ENCODE measurements at places on chromosomes 12 and 14.

DNA sequence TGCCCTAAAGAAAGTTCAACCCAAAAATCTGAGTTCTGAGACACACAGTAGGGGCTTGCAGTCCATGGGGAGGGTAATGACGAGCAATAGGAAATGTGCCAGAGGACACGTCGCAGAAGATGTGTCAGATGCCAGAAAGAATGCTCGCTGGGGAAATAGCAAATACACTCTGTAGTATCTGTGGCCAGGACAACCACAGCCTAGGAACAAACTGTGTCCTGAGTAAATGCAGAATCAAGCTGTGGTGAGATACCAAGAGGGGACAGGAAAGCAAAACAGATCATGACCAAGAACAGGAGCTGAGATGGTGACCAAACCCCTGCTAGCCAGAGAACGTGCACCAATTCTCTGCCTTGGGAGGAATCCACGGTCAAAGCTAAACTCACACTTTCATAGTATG lies 9.1 kb downstream of the CRACR2A start:
- no peak for DNase-seq

GRCh38 chr12:27896419-27896990 lies 76.0 kb downstream of the PTHLH start:
- DNase-seq, result no peak

DNA sequence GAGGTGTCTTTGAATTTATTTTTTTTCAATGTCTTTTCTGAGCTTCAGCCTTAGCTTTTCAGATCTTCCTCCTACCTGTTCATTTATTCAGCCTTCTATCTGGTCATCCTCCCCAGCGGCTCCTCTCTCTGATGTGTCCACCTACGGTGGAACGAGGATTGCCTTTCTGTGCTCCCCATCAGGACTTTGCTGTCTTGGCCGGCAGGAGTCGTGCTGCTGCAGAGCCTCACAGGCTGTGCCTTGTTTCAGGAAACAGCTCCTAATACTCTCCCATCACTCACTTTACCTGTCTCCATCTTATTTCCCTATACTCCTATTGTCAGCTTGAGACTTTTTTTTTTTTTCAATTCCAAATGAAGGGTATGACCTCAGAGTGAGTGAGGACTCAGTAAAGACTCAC lies 76.9 kb downstream of the KICS2 start:
- no peak for DNase-seq

DNA sequence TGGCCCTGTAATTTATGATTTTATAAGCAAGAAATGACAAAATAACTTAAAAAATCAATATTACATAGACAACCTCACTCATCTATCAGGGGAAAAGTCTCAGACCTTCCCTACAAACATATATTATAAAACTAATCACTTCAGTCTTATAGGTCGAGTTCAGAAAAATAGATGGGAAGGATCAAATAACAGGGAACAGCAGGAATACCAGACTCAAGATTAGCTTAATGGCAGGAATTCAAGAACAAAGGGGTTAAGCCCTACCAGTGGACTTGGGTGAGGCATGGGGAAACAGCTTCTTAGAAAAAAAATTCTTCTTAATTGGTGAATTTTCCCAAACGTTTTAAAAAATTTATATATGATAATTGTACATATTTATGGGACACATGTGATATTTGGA lies 51.6 kb upstream of the CRY1 start:
- DNase-seq, result no peak

DNA sequence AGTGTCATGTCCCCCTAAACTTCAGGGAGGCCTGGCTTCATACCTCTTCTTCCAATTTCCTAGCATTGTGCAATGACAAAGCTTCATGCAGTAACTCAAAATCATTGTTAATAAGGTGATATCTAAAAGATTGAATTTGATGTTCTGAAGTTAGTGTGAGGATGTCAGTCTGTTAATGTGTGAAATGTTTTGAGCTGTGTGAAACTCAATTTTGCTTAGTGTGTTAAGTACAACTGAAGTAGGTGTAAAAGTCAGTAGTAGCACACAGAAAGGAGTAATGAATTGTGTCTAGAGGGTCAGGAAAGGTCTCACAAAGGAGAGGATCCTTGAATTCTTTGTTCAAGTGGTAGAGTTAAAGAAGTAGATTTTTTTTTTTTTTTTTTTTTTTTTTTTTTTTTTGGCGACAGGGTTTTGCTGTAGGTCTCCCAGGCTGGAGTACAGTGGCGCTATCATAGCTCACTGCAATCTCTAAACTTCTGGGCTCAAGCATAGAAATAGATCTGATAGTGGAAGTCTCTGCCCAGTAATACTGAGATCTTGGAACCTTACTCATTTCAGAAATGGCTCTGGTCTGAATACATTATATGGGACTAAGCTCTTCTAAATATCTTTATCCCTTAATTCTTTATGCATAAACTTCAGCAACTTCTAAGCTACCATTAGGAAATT lies 63.9 kb downstream of the FUT8 start:
- DNase-seq, result no peak

- DNase-seq, result no peak
Measured at GRCh38 chr12:3761116-3761735, 8.3 kb upstream of the CRACR2A start.

DNA sequence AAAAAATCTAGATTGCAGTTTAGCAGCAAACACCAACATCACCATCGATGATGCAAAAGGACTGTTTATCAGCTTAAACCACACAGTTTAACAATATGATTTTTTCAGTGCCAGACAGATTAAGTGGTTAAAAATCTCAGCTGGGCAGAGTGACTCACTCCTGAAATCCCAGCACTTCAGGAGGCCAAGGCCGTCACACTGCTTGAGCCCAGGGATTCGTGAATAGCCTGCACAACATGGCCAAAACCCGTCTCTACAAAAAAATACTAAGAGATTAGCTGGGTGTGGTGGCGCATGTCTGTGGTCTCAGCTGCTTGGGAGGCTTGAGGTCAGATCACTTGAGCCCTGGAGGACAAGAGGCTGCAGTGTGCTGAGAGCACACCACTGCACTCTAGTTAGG lies 8.9 kb downstream of the RSRC2 start:
- no peak for DNase-seq

- no peak for DNase-seq
Measured at GRCh38 chr12:124592050-124592449, 24.6 kb upstream of the NCOR2 start.

- DNase-seq, result no peak
Measured at GRCh38 chr12:51171884-51172514, 936 bp downstream of the TFCP2 start.

DNA sequence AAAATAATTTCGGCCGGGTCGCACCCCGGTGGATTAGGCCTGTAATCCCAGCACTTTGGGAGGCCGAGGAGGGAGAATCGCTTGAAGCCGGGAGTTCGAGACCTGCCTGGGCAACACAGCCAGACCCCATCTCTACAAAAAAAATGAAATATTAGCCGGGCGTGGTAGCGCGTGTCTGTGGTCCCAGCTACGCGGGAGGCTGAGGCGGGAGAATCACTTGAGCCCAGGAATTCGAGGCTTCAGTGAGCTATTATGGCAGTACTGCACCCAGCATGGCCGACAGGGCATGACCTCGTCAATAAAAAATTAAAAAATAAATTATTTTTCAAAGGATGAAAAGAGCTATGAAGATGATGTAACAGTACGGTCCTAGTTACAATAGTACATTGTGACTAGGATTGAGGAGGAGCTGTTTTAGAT lies 523 bp downstream of the GTF2H3 start:
- DNase-seq, result no peak

- no peak for DNase-seq
Measured at GRCh38 chr14:92651758-92652406, 96.5 kb downstream of the LGMN start.

DNA sequence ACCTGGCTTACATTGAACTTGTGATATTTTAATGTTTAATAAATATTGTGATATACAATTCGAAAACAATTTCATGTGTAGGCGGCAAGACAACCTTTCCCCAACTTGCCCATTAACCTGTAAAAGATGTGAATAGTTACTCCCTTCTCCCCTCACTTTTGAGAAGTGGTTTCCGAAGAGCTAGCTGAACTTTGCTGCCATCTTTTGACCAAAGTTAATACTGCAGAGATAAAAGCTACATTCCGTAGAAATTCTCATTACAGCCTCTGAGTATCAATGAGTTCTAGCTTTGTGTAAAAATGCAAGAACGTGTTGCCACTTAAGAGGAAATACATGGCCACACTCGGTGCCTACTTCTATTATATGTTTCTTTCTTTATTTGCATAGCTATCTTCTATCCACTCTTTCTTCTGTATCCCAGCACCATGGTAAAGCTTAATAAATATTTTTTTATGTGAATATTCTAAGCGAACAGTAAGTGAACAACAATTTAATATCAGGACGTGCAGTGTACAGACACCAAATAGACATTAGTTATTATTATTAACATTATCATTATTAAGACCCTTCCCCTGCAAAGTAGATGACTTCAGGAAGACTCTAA lies 105.1 kb upstream of the TMEM260 start:
- peak; percentile 40 for DNase-seq

DNA sequence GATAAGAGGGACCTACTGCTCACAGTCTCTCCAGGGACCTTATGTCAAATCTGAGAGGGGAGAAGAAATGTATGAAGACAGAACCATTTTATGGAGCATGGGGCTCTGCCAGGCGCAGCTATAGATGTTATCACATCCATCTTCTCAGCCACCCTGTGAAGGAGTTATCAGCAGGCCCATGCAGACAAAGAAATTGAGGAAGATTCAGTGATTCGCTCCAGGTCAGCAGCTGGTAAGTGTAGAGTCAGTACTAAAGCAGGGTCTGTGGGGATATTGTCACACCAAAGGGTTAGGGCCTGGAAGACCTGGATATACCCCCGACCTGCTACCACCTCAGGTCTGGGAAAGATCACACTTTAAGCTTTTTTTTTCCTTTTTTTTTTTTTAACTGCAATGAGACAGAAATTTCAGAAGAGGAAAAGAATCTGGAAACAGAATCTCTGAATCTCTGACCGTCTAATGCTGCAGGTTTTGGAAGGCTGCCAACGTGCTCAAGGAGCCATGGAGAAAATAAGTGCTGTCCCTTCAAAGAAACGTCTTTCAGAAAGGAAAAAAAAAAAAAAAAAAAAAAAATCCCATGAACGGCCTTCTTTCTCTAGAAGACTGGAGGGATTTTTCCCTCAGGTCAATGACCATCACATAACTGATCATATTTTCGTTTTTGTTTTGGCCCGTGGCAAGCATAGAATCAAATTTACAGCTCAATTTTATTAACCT lies 73.3 kb upstream of the PLEKHG7 start:
- DNase-seq, result peak; percentile 40

- no peak for DNase-seq
Measured at GRCh38 chr12:20451761-20452160, 83.4 kb downstream of the PDE3A start.

- DNase-seq, result no peak
Measured at GRCh38 chr14:100144996-100145646, 14.3 kb downstream of the DEGS2 start.

DNA sequence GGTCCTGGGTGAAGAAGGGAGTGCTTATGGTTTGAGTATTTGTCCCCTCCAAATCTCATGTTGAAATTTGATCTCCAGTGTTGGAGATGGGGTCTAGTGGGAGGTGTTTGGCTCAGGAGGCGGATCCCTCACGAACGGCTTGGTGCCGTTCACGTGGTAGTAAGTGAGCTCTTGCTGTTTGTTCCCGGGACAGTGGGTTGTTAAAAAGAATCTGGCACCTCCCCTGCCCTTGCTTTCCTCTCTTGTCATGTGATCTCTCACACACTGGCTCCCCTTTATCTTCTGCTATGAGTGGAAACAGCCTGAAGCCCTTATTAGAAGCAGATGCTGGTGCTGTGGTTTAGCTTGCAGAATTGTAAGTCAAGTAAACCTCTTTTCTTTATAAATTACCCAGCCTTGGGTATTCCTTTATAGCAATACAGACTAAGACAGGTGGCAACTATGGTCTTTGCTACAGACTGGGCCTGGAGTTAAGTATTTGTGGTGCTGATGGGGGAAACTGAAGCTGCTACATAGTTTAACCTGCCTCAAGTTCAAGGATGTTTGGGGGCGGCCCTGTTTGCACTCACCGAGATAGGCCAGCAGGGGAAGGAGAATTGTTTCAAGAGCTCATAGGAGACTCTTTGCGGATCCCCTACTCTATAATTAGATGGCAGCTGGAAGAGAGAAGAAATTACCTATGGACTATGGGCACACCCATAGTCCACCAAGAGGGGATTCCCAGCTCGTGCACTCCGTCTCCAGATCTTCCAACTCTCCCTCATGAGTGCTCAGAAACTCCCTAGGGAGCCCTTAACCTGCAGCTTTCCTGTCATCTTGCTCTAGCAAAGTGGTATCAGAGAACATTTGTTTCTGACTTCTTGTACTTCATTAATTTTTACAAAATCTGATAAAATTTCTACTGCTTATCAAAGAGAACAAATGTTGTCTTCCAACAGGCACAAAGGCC lies 164.6 kb downstream of the SLC15A5 start:
- DNase-seq, result no peak

- no peak for DNase-seq
Measured at GRCh38 chr14:28196878-28197277, 569.7 kb upstream of the FOXG1 start.

GRCh38 chr14:35378425-35379233 lies 25.9 kb downstream of the NFKBIA start:
- DNase-seq, result no peak

DNA sequence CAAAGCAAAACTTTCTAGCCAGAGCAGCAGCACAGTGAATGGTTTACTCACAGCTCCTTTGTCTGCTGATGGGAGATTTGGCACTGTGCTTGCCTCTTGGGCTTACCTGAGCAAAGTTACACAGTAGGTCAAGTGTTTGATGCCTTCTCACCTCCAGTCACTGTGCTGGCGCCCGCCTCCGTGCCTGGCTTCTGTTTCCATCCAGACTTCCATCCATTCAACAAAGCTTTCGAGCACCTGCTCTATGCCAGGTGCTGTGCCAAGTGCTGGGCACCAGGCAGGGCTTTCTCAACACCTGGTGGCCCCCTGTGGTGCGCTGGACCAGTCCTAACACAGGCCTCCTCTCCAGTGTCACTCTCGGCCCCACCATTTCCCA lies 199.2 kb upstream of the EEA1 start:
- DNase-seq, result no peak

GRCh38 chr14:29037411-29037810 lies 270.8 kb downstream of the FOXG1 start:
- no peak for DNase-seq
